ENCODE measurements at places on chromosomes 1 and 21.

- DNase-seq, result no peak
Observed at GRCh38 chr1:64327119-64327518, 123.7 kb downstream of the UBE2U start.

DNA sequence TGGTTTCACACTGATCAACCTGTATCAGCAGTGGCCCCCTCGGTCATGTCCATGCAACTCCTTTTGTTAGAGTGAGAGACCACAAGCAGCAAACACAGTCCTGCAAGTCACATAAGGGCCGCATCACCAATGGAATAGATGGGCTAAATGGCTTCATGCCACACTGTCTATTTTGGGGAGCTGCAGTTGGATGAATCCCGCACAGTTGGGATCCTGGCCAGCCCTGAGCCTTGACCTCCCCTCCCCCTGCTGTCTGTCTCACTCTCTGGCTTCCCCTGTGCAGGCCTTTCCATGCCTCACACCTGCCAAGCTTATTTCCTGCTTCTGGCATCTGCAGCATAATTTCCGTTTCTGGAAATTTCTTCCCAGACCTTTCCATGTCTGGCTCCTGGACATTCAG lies 57.0 kb downstream of the CNIH3 start:
- DNase-seq, result no peak

DNA sequence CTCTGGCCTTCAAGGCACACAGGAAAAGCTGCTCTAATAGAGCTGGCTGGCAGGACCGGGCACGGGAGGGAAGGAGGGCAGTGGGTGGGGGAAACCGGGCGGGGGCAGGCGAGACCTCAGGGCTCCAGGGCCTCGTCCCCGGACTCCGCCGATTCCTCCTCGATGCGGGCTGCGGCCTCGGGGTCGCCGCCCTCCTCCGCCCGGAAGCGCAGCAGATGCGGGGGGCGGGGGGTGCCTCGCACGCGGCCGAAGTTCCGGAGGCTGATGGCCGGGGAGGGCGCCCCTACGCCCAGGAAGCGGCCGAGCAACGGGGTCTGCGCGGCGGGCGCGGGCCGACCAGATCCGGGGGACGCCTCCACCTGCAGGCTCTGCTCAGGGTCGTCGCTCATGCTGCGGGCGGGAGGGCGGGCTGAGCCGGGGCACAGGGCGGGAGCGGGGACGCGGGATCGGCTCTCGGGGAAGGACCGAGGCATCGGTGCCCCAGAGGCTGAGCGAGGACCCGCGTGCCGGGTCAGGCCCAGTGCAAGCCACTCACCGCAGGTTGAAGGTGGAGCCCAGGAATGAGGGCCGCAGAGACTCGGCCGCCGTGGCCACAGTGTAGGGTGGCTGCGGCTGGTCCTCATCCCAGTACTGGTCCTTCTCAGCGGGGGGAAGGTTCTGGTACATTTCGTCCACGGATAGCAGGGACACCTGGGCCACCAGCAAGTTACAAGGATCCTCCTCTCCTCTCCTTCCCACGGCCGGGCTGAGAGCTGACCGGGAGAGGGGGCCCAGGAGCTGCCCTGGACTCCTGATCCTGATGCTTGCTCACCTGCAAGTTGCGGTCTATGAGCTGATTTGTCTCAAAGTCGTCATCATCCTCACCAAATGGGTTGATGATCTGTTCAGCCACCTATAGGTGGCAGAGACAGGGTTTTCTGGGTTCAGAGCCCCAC lies 3.6 kb downstream of the BEST4 start:
- no peak for DNase-seq

- no peak for DNase-seq
Observed at GRCh38 chr1:213745451-213745850, 242.3 kb upstream of the PROX1 start.

- DNase-seq, result no peak
Observed at GRCh38 chr1:226474443-226475141, 66.7 kb upstream of the PARP1 start.

DNA sequence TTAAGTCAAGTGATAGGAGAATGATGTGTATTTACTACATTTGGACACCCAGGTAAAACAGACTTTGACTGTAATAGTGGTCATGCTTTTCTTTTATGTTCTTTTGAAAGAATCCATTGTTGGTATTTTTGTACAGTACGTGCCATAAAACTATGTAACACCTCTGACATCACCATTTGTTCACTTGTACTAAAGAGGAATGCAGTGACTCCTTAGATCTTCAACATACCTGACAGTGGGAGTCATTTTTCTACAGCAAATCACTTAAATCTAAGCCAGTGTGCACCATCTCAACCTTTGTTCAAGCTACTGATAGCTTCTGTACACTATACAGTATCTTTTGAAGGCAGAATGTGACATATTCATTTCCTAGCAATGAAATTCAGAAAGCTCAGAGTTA lies 6.3 kb upstream of the PLD5 start:
- no peak for DNase-seq
